ENCODE measurements at places on chromosomes 5 and 9. TPM values are rescaled to one million over a fixed set of nuclear protein-coding genes. Genes with fewer than 3 reads are reported as not detected.

GRCh38 chr5:13783726-13784125, 160.8 kb downstream of the DNAH5 start:
- DNase-seq: peak; percentile 27

DNA sequence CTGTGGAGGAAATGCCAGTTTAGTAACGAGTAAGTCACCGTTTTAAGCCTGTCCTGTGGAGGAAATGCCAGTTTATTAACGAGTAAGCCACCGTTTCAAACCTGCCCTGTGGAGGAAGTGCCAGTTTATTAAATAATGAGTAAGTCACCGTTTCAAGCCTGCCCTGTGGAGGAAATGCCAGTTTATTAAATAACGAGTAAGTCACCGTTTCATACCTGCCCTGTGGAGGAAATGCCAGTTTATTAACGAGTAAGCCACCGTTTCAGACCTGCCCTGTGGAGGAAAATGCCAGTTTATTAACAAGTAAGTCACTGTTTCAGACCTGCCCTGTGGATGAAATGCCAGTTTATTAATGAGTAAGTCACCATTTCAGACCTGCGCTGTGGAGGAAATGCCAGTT, 18.9 kb upstream of the PDCD6 start:
- DNase-seq: no peak

The PDE6A gene
- 0.05 TPM for total RNA-seq

DNA sequence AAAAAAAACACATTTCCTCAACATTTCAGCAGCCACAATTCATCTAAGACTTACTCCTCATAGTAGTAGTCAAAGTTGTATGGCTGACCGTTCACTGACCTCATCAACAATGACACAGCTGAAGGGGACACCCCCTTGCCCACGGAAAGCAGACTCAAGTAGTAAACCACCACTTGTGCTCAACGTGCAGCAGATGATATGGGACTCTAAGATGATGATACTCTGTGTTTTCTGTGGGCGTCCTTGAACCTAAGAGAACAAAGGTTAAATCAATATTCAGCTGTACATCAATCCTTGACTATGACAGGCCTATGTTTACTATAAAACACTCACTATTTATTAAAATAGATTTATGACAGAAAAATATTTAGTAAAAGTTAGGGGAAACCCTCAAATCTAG, 71.6 kb downstream of the SETX start:
- DNase-seq: no peak

The OCLN gene
- 1.5 TPM for total RNA-seq

The NXNL2 gene
- not detected for total RNA-seq

DNA sequence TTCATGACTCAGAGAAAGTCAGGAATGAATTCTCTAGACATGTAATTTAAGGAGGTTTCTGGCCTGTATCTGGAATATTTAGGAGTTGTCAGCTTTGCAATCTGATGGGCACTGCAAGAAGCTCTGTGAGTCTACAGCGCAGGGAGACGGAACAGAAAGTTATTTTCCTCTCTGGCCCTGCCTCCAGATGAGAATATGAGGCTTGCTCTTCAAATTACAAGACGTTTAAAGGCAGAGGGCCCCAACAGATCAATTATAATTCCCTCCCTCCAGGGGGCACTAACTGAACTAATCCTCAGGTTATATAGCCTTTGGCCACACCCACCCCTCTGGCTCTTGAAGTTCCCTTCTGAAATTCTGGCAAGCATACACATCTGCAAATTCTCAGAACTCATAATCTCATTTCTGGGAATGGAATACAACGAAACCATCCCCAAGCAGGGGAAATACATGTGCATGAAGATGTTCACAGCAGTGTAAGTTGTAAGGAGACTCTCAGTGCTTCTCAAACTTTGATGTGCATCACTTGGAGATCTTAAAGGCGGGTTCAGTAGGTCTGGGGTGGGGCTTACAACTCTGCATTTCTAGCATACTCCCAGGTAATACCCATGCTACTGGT, 307.6 kb downstream of the CWC27 start:
- no peak for DNase-seq

The NELFB gene
- total RNA-seq: 37.9 TPM

DNA sequence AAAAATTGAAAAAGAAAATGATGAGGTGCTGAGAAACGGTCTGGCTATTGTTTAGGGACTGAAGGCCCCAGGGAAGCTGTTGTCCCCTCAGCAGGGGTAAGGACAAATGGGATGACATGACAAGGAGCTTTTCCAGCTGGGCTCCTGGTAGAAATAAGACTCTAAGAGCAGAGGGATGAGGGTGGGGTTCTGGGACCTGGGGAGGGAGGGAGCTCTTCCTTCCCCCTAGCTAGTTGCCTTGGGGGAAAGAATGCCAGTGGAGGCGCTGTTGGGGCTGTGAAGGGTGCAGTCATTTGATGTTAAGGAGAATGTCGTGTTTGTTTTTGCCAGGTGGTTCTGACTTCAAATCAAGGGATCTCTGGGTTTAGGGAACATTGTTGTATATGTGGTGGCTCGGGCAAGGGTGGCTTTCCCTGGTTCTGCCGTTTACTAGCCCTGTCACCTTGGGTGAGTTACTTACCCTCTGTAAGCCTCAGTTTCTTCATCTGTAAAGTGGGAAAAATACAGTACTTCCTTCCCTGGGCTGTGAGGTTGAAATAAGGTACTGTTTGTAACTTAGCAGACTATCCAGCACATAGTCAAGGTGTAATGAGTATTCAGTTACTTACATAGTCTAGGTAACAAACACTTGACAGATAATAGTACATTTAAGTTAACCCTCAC, 47.8 kb downstream of the WWC1 start:
- no peak for DNase-seq

DNA sequence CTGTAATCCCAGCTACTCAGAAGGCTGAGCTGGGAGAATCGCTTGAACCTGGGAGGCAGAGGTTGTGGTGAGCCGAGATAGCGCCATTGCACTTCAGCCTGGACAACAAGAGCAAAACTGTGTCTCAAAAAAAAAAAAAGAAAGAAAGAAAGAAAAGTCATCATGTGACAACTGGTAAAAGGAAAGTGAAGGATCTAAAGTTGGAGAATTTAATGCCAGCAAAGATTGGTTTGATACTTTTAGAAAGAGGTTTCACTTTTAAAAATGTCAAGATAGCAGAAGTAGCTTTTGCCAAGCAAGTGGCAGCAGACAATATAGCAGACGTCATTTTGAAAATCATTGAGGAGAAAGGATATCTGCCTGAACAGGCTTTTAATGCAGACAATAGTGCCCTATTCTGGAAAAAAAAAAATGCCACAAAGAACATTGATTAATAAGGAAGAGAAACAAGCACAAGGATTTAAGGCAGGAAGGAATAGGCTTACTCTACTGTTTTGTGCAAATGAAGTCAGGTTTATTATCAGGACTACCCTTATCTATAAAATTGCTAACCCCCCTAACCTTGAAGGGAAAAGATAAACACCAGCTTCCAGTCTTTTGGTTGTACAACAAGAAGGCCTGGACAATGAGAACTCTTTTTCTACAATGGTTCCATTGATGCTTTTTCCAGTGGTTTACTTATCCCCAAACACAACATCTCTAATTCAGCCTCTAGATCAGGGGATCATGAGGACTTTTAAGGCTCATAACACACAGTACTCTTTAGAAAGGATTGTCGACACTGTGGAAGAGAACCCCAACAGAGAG, 12.0 kb downstream of the PKD2L2 start:
- DNase-seq: no peak

The CDH12 gene
- not detected for total RNA-seq

GRCh38 chr9:111957856-111958631, 61.4 kb downstream of the UGCG start:
- no peak for DNase-seq

The F2RL2 gene
- 0.14 TPM for total RNA-seq

DNA sequence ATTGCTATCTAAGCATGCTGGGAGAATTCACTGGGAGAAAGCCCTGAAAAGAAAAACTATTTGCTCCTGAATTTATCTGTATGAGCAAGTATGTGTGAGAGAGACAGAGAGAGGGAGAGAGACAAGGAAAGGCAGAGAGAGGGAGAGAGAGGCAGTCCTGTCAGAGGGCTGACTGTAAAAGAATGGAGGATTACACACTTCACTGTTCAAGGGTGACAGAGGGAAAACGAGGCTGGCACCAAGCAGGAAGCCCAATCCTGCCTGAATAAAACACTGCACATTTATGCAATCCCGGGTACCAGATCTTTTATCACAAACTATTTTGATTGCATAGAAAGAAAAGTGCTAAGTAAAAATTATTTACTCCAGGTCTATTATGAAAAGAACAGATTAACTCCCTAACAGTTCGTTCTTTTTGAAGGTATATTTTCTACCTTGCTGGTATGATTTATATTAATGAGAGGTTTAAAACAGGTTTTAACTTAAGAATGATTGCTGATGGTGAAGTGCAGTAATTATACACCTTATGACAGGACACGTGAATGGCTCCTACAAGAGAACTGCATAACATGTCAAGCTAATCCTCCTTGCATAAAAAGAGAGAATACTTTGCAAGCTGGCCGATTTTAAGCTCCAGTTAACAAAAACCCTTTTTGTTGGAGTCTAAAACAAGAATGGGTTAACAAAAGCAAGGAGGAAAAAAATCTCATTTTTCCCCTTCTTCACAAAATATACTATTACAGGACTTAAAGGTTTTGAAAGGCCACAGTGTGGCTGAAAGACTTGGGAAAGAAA, 82.5 kb downstream of the NFIB start:
- DNase-seq: no peak

GRCh38 chr9:79116041-79116440, 455.7 kb upstream of the TLE4 start:
- DNase-seq: no peak

- no peak for DNase-seq
These were observed 173.6 kb upstream of the IER5L start for GRCh38 chr9:129351642-129352145.

The IL7R gene
- 0.65 TPM for total RNA-seq

The MRRF gene
- total RNA-seq: 39.1 TPM

The FAM219A gene
- total RNA-seq: 27.2 TPM

DNA sequence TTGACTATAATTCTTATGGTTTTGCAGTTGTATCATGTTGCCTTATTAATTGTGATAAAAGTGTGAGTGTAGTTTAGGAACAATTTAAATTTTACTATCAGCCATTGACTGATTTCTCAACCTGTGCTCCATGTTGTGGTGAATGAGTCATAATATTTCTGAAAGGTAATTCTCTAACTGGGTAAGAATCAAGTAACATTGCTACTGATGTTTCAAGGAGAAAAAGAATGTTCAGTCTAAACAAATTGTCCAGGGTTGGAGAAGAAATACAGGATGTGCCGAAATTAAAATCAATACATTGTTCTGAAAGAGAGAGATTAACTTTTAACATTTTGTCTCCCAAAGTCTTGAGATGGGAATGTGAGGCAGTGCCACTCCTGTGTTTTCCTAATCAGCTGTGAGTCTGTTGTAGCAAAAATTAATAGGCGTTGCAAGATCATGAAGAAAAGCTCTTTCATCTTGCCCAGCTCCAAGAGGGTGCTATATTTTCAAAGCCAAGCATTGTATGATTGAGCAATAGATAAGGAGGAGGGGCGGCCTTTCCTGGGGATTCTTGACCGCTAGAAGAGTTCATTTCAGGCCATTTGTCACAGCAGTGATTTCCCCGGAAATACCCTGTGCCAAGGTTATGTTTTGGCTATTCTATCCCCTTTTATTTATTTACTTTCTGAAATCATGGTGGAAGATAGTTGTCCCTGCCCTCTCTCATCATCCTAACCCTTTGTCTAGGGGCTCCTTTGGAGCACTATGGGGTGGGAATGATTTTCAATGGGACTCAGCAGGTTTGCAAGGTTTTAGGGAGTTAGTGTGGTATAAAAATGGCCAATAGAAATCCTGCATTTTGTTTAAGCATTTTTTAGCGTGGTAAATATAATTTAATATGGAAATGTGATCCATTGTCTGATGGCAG, 151.6 kb downstream of the FOCAD start:
- no peak for DNase-seq

- DNase-seq: no peak
These were observed 4.6 kb downstream of the ARAP3 start for GRCh38 chr5:141677415-141677814.

The CCDC171 gene
- 1.6 TPM for total RNA-seq

The PCDHA10 gene
- total RNA-seq: 0.11 TPM

DNA sequence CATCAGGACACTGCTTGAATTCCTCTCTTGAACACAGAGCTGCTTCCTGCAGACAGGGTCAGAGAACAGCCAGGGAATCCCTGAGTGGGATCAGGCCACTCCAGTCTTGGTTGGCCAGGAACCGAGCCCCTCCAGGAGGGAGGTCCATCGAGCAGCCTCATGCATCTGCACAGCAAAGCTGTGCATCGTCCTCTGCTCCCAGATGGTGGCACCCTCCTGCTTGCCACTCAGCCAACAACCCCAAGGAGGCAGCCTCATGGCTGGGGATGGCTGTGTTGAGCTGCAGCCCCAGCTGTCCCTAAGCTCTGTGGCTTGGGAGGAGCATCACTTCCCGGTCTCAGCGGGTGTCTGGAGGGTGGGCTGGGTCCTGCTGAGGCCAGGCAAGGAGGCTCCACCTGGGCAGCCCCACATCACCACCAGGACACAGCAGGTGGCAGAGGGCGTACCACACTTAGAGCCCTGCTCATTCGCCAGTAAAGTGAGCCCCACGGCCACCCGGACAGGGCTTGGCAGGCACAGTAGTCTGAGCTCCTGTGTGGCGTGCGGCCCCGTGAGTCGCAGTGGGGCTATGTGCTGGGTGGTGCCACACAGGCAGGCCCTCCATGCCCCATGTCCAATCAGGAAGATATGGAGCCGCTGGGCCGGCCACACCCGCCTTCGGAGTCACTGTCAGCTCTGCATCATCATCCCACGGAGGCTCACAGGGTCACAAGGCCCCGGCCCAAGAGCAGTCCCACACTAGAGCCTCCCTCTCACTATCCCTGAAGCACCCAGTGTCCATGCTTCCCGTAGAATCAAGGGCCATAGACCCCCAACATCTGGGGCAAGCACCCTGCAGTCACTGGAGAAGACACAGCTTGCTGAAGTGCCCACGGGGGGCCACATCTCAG, 11.9 kb downstream of the LPCAT1 start:
- DNase-seq: peak; percentile 57

GRCh38 chr5:176894298-176894697, 4.8 kb downstream of the HK3 start:
- DNase-seq: no peak

GRCh38 chr9:93287189-93287552, 103.2 kb downstream of the WNK2 start:
- no peak for DNase-seq

The ZNF454 gene
- 1.8 TPM for total RNA-seq

All from Right ventricle myocardium inferior (tissue), 1 donor.